ENCODE measurements at places on chromosomes 1 and 21. TPM values are rescaled to one million over a fixed set of nuclear protein-coding genes. Genes with fewer than 3 reads are reported as not detected.

- DNase-seq = no peak
Measured at GRCh38 chr1:66365635-66366034, 168.3 kb upstream of the SGIP1 start.

- no peak for DNase-seq
Measured at GRCh38 chr1:96183485-96183884, 538.1 kb upstream of the PTBP2 start.

DNA sequence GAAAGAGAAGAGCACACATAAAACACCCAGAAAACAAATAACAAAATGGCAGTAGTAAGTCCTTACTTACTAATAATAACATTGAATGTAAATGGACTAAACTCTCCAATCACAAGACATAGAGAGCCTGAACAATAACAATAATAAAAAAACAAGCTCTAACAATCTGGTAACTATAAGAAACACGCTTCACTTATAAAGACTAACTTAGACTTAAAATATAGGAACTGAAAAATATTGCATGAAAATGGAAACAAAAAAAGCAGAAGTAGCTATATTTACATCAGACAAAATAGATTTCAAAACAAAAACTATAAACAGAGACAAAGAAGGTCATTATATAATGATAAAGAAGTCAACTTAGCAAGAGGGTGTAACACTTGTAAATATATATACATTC is 83.1 kb upstream of the LYPLAL1 start:
- DNase-seq = no peak

DNA sequence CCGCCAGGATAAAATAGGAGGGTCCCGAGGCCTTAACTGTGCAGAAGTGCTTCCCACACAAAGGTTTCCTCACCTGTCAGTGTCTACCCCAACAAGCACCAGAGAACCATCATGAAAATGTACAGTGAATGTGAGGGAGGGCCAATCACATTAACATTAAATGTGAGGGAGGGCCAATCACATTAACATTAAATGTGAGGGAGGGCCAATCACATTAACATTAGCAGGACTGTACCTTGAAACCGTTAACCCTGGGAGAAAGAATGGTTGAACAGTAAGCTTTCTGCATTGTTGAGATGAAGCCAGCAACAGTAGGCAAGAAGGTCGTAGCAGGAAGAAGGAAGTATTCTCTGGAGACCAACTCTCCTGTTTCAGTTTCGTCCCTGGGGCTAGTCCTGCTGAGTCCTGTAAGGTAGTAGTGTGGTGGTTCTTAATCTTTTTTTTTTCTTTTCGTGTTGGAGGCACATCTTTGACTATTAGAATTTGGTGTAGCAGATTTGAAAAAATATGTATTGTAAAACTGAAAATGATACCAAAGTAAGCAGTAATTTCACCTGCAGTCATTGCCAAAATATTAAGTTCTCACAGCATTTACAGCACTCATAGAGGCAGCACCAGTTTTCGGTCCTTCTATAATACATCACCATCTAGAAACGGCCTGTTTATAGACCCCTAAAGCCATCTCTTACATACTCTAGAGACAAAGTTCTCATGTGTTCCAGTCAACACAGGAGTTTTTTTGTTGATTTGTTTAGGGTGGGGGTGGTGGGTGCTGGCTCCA is 98.6 kb upstream of the PPP2R5A start:
- DNase-seq = no peak

Gene KRTAP12-4
- total RNA-seq = not detected

DNA sequence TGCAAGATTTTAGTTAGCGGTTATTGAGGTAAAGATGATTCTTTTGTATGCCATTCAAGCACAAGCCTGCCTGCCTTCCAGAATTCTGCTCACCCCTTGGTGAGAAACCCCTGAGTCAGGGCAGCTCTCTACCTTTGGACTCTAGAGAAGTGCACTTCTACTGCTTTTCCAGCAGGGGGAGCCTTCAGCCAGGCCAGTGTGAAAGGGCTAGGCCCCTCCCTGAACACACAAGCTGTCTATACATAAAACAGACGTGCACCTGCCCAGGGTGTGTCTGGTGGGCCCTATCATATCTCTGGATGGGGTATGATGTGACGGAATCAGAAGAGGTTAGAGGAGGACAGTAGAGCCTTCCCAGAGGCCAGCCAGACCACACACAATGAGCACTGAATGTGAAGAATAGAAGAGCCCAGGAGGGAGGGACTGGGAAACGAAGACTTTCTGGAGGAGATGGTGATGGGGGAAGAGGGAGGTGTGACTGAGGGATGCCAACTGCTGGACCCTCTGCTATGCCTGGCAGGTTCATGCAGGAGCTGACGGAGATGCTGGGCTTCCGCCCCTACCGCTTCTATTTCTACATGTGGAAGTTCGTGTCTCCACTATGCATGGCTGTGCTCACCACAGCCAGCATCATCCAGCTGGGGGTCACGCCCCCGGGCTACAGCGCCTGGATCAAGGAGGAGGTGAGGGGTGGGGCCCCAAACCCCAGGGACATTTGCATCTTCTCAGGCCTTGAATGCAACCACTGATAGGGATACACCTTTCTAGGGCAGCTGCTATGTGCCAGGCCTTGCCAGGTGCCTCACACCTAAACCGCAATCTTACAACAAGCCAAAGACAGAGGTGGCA is 13.0 kb upstream of the KCNC4 start:
- peak; percentile 58 for DNase-seq

DNA sequence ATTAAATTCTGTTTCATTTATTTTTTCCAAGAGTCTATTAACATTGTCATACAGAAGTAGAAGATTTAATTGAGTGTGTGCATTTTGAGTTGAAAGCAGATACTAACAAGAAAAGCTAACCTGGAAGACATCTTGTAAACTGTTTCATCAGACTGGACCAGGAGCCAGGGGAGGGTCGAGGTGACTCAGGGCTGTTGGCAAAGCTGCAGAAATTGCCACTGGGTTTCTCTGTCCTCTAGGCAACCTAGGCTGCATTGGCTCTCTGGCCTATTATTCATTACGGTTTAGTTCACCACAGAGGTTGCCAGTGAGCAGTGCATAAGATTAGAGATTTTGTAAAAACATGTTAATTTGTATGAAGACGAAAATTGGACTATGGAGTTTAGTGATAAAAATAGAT is 27.5 kb downstream of the ERG start:
- DNase-seq = no peak

- DNase-seq = peak; percentile 75
Measured at GRCh38 chr21:22961258-22961657, 1963.0 kb downstream of the NCAM2 start.

GRCh38 chr1:233614173-233614742 is 352 bp downstream of the KCNK1 start:
- DNase-seq = peak; percentile 65

DNA sequence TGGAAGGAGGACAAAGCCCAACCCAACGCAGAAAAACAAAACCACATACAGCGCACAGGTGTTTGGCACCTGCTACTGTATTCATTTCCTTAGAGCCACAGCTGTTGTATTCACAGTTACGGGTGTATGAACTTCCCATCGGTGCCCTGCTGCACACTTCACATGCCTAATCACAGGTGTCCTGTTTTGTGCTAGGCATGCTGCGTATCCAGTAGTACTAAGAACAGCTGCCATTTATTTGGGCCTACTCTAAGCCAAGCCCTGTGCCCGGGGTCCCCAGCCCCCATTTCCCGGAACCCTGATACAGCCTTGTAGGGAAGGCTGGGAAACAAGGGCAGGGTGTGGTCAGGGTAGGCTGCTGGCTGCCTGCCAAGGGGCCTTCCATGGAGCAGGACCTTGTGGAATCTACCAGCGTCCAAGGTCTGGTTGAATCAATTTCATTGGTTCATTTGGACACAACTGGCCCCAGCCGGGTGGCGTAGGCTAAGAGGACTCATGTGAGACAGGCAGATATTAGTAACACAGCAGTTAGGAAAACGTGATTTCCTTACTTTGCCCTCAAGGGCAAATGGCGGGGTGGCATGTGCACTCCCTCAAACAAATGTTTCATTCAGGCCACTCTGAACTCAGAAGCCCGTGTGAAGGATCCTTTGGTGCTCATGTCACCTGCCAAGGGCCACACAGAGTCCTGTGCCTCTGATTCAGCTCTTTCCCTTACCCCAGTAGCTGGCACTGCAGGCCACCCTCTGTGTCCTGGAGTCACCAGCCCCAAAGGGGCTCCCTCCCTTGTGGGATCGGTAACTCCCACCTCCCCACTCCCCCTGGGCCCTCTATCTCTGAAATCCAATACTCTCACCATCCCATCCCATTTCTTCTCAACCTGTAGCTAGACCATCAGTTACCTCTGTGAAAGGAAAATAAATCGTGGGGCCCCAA is 986 bp upstream of the RNF186 start:
- peak; percentile 60 for DNase-seq

Gene CLEC20A
- not detected for total RNA-seq

- DNase-seq = no peak
Measured at GRCh38 chr1:118859999-118860398, 128.1 kb downstream of the TBX15 start.

Gene MYOM3
- 440 TPM for total RNA-seq

GRCh38 chr1:30038134-30039025 is 685.0 kb downstream of the MATN1 start:
- DNase-seq = peak; percentile 2

GRCh38 chr1:12016182-12016581 is 3.1 kb upstream of the MIIP start:
- DNase-seq = no peak

Gene FCGR3A
- total RNA-seq = 3.4 TPM

Gene ETS2
- 68.9 TPM for total RNA-seq

Gene PPP2R5A
- 65.6 TPM for total RNA-seq

DNA sequence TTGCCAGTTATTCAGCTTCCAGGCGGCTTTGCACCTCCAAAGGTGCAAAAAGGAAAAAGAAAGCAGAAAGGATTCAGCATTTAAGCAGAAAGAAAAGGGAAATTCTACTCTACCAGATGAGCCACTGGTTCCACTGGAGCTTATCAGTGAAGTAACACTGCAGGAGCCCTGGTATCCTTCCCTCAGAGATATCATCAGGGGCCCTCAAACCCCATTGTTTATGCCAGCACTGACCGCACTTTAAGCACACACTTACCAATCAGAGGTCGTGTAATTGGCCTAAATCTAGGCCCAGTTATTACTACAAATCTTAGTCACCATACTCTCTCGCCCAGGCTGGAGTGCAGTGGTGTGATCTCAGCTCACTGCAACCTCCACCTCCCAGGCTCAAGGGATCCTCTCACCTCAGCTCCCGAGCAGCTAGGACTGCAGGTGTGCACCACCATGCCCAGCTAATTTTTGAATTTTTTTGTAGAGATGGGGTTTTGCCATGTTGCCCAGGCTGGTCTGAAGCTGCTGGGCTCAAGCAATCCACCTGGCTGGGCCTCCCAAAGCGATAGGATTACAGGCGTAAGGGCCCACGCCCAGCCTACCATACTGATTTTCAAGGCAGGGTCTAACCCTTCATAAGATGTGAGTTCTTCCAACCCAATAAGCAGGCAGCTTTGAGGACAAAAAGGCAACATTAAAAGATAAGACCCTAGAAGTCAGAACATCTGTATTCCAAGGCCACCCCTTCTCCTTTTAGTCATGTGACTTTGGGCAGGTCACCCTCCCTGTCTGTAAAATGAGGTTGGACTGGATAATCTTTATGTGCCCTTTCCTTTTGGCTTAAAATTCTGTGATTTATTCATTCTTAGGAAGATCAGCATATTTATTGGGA is 125.3 kb downstream of the SYT2 start:
- DNase-seq = no peak

DNA sequence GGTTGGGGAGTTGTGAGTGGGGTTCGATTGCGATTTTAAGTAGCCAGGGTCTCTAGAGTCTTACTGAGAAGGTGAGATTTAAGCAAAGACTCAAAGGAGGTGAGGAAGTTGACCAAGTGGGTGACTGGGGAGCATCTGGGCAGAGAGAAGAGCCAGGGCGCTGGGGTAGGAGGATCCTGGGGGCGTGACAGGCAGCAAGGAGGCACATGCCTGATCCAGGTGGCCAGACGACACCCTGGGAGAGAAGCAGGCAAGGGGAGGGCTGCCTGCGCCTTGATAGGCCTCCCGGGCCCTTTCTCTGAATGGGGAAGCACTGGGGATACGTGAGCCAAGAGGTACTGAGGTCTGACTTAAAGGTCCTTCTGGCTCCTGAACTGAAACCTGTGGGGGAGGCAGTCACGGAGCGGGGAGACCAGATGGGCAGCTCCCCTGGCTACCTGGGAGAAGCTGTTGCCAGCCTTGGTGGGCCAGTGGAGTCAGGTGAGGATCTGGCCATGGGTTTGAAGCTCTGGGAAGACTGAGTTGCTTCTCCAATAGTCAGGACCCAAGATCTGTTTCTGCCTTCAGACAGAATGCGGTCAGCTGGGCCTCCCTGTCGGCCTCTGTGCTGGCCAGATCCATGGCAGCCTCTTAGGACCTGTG is 5.4 kb downstream of the ZBTB48 start:
- no peak for DNase-seq

- peak; percentile 34 for DNase-seq
Measured at GRCh38 chr1:244100704-244101453, 49.8 kb downstream of the ZBTB18 start.

- DNase-seq = no peak
Measured at GRCh38 chr1:198206292-198206691, 49.5 kb downstream of the NEK7 start.

DNA sequence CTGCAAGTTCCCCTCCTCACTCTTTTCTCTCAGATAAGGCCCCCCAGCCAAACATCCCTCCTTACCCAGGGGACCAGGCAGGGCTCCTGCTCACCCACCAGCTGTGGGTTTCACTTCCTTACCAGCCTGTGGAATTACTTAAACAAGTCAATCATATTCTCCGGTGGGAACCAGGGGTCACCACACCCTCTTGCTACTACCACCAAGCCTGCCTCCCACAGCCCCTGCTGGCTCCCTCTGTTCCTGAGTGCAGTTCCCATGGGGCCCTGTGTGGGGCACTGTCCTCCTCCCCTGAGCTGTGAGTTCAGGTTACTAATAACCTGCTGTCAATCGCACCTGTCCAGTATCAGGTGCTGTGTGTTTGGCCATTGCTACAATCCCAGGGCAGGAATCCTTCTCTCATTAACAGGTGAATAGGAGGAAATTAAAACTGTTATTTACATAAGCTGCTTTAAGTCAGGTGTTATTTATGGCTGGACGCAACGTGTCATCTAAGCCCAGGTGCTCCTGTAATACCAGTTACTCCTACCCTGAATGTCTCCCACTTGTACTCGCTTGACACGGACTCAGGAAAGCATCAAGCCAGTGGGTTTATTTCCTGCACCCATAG is 53.1 kb upstream of the LBR start:
- DNase-seq = peak; percentile 34

- no peak for DNase-seq
Measured at GRCh38 chr1:227459977-227460376, 103.4 kb upstream of the ZNF678 start.

Gene WDR64
- total RNA-seq = not detected
